T follicular helper cell (primary cell): ENCODE measurements at places on chromosomes 12 and 14.
A peak's percentile ranks its signal among the peaks of the same experiment; 100 is the strongest.

- DNase-seq = no peak
Observed at GRCh38 chr12:107322063-107322462, 228.7 kb upstream of the CRY1 start.

DNA sequence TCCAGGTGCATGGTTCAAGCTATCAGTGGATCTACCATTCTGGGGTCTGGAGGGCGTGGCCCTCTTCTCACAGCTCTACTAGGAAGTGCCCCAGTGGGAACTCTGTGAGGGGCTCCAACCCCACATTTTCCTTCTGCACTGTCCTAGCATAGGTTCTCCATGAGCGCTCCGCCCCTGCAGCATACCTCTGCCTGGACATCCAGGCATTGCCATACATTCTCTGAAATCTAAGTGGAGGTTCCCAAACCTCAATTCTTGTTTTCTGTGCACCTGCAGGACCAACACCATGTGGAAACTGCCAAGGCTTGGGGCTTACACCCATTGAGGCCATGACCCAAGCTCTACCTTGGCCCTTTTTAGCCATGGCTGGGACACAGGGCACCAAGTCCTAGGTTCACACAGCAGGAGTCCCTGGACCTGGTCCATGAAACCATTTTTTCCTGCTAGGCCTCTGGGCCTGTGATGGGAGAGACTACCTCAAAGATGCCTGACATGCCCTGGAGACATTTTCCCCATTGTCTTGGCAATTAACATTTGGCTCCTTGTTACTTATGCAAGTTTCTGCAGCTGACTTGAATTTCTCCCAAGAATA lies 76.8 kb downstream of the CRADD start:
- no peak for DNase-seq

- no peak for DNase-seq
Observed at GRCh38 chr14:85142982-85143381, 387.0 kb upstream of the FLRT2 start.

GRCh38 chr14:57692671-57693070 lies 173.2 kb downstream of the SLC35F4 start:
- no peak for DNase-seq

DNA sequence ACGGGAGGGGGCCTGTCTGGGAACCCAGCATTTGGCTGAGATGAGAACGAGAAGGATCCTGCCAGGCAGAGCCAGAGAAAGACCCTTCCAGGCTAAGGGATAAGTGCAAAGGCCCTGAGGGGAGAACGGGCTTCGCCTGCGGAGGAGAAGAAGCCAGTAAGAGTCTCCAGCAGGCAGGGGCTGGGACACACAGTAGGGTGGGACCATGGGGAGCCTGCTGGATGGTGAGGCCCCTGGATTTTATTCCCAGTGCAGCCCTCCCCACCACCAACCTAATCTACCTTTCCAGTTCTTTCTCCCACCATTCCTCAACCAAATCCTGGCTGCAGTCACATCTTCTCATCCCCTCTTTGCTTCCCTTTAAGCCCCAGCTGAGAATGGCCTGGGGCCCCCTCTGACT lies 12.6 kb downstream of the RAPGEF3 start:
- no peak for DNase-seq

- DNase-seq = no peak
Observed at GRCh38 chr14:103155010-103155409, 31.7 kb downstream of the TNFAIP2 start.

DNA sequence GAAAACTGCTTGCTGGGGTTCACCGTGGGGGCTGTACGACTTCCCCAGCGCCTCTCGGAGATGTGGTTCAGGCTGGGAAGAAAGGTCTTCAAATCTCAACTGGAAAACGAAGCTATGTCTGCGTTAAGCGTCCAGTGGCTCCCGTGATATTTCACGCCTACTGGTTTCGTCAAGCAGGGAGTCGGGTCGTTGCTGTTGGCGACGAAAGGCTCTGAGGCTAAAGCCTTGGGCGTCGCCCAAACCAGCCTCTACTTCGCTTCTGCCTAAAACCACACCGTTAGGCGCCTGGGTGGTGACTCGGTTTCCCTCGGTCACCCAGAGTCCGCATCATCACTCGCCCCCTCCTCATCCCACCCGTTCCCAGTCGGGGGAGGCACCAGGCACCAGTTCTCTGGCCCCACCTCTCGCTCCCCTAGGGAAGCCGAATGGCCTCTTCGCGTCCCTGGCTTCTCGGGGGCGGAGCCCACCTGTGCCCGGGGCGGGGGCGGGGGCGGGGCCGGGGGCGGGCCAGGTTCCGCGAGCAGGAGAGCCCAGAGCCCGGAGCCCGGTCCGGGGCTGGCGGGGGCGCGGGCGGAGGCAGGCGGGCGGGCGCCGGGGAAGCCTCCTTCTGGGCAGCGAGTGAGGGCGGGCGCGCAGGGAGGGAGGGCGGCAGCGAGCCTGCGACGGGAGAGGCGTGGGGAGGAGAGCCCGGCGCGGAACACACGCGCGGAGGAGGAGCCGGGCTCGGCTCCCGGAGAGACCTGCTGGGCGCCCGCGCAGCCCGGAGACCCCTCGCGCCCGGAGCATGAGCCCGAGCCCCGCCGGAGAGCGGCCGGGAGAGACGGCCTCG lies at the start of gene B4GALNT3:
Gene B4GALNT3, plus strand, starts transcription at position 510 of the 829 bp plus-strand sequence. CDS start 438 bp downstream, outside the sequence.
- peak; percentile 23 for DNase-seq

- DNase-seq = no peak
Observed at GRCh38 chr12:98973395-98973794, 328.3 kb downstream of the APAF1 start.

- DNase-seq = no peak
Observed at GRCh38 chr12:7872566-7873319, at the start of gene SLC2A14. Gene SLC2A14, minus strand, starts transcription at chr12:7872915. Its CDS starts 3,035 bp downstream, at chr12:7869880.

GRCh38 chr12:642633-643474 lies 20.4 kb downstream of the NINJ2 start:
- peak; percentile 57 for DNase-seq

GRCh38 chr12:67716817-67717216 lies 68.3 kb downstream of the DYRK2 start:
- DNase-seq = no peak

GRCh38 chr14:36451310-36452065 lies 68.5 kb downstream of the NKX2-1 start:
- no peak for DNase-seq

DNA sequence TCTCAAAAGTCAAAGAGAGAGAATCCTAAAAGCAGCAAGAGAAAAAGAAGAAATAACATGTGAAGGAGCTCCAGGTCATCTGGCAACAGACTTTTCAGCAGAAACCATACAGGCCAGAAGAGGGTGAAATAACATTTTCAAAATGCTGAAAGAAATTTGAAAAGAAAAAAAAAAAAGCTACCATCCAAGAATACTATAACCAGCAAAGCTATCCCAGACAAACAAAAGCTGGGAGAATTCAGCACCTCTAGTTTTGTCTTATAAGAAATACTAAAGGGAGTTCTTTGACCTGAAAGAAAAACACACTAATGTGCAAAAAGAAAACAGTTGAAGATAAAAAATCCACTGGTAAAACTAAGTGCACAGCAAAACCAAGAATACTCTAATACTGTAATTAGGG lies 36.8 kb downstream of the SLC41A2 start:
- no peak for DNase-seq

- DNase-seq = no peak
Observed at GRCh38 chr14:73146111-73146510, 9.8 kb downstream of the PSEN1 start.

- no peak for DNase-seq
Observed at GRCh38 chr12:109163167-109163566, 46.8 kb downstream of the ACACB start.

GRCh38 chr12:4506430-4506829 lies 32.3 kb upstream of the RAD51AP1 start:
- DNase-seq = no peak

DNA sequence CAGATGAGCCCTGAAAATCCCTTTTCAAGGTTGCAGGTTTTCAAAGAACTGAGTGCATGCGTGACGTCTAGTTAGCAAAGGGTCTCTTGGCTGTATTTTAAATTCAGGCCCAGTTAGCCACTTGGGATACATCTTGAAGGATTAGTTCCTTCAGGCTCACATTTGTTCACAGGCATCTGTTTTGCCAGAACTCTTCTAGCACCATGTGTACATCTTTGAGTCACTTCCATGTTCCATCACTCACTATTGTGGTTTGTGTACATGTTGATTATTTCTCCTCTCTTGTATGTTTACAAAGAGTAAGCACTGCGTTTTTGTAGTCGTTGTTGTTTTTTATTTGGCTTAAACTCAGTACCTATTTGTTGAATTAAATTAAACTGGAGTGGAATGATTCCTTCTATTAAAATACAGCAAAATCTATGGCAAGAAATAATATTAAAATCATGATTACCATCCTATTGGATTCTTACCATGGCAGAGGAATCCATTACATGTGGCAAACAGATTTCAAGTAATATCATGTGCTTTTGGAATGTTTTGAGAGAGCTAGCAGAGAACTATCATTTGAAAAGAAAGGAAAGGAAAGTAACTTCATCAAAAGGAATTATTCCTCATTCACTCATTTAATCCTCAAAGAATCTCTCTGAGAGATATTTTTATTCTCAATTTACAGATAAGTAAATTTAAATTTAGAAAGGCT lies 438.9 kb upstream of the FAR2 start:
- DNase-seq = no peak

GRCh38 chr12:102964872-102965271 lies 7.4 kb downstream of the ASCL1 start:
- DNase-seq = no peak

- DNase-seq = no peak
Observed at GRCh38 chr12:101686176-101686575, 11.3 kb upstream of the CHPT1 start.

- no peak for DNase-seq
Observed at GRCh38 chr12:3540387-3540990, 49.5 kb downstream of the PRMT8 start.

- DNase-seq = no peak
Observed at GRCh38 chr14:24082411-24083080, 11.2 kb downstream of the CPNE6 start.

DNA sequence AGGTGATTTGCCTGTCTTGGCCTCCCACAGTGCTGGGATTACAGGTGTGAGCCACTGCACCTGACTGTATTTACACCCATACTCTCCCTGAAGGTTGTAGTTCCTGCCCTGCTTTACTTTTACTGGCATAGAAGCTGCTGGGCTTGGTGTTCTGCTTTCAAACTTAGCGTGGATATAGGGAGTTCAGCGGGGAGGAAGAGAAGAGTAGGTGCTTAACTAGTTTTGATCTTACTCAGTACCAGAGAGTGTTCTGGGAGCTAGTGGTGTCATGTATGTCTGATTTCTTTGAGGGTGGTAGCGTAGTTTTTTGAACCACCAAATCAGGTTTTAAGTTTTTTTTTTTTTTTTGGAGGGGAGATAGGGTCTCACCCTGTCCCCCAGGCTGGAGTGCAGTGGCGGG lies 13.8 kb downstream of the RCOR1 start:
- DNase-seq = no peak

DNA sequence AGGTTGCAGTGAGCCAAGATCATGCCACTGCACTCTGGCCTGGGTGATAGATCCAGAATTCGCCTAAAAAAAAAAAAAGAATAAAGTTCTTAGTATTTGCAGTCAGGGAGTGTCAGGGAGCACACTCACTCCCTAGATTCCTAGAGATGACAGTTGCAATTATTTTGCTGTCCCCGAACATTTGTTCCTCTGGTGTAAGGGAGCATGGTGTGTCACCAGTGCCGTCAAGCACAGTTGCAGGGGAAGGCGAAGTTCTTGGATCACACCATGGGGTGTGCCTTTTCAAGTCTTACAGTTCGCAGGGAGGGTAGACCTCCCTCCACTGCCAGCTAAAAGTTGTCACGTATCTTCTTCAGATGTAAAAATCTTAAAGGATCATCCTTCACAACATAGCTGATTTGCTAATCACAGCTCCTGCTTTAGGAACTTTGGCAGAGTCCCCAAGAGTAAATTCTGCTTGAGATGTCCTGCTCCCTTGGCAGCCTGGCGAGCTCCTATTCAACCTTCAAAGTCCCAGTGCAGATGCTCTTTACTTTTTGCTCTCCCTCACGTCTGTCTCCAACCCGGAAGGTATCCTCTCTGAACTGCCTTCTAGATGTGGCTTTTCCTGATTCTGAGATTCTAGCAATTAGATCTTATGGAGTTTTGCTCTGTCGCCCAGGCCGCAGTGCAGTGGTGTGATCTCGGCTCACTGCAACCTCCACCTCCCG lies 11.3 kb downstream of the ACACB start:
- DNase-seq = no peak

GRCh38 chr14:35107866-35108265 lies 13.9 kb downstream of the PPP2R3C start:
- no peak for DNase-seq
